ENCODE measurements at places on chromosomes 2 and 18.

- DNase-seq: no peak
Measured at GRCh38 chr18:5582849-5583681, 39.3 kb upstream of the EPB41L3 start.

DNA sequence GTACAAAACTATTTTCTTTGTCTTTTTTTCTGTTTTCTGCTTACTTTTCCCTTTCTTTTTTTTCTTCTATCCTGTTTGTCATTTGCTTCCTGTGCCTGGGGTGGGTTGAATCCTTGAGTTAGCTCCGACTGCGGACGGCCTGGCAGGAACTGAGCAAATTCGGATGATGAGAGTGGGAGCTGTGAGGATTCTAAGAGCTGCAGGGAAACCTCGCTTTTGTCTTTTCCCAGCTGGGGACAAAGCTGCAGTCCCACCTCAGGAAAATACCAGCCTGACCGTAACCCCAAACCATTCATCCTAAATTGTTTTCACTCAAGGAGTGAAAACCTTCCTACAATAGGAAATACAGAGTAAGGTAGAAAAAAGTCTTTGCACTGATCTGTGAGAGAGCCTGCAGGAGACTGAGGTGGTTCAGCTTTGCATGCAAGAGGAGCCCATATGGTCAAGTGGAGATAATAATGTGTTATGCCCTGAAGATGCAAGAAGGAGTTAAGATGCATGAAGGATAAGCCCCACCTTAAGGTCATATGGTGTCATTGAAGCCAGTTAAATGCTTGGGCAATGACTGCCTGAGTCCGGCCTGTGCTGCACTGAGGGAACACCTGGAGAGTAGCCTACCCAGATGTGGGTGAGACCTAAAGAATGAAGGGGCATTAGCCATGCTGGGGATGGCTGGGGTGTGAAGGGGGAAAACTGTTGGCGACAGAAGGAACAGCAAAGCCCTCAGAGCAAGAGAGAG is 31.7 kb upstream of the ARL4C start:
- DNase-seq: no peak

GRCh38 chr2:108949316-108950239 is 39.4 kb downstream of the EDAR start:
- no peak for DNase-seq

DNA sequence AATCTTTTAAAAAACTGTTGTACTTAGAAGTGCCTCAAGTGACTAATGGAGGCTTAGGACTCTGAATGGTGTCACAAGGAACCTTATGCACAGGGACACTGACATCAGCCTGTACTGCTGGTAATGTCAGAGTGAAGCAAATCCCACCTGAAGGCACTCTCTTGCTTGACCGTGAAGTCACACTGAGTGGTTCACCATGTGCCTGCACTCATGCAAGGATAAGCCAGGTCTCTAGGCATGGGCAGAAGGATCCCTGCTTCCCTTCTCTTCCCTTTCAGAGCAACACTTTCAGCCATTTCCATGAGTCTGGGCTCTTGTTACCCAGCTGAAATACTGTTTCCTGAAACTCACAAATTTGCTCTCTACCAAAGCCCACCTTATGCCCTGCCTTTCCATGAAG is 123.0 kb downstream of the NEDD4L start:
- DNase-seq: no peak

- DNase-seq: no peak
Measured at GRCh38 chr18:25237571-25238267, 114.2 kb downstream of the ZNF521 start.

GRCh38 chr2:228771774-228772173 is 499.3 kb downstream of the PID1 start:
- no peak for DNase-seq

- no peak for DNase-seq
Measured at GRCh38 chr2:207467716-207468347, 61.9 kb upstream of the CREB1 start.

DNA sequence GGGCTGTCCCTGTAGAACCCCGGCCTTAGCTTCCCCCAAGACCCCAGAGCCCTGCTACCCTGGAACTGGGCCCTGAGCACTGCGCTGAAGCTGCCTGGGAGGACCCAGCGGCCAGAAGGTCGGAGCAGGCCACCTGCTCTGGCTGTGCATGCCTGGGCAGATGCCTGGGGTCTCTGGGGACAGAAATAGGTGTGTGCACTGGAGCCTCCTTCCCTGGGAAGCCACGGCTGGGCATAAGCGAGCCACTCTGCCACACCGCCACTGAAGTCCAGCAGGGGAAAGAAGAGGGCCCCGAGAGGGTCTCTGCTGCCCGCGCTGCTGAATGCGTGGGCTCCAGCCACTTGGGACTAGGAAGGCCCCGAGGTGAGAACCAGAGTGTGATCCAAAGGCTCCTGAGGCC is 6.7 kb downstream of the GBX2 start:
- DNase-seq: no peak

- no peak for DNase-seq
Measured at GRCh38 chr2:39484620-39485495, 47.8 kb upstream of the MAP4K3 start.

- DNase-seq: no peak
Measured at GRCh38 chr2:232779934-232780333, 3.6 kb upstream of the KCNJ13 start.

- no peak for DNase-seq
Measured at GRCh38 chr2:204452464-204453023, 92.7 kb upstream of the PARD3B start.

- no peak for DNase-seq
Measured at GRCh38 chr2:137747509-137747908, 216.8 kb upstream of the HNMT start.

- no peak for DNase-seq
Measured at GRCh38 chr2:226905718-226906117, 69.9 kb downstream of the RHBDD1 start.

DNA sequence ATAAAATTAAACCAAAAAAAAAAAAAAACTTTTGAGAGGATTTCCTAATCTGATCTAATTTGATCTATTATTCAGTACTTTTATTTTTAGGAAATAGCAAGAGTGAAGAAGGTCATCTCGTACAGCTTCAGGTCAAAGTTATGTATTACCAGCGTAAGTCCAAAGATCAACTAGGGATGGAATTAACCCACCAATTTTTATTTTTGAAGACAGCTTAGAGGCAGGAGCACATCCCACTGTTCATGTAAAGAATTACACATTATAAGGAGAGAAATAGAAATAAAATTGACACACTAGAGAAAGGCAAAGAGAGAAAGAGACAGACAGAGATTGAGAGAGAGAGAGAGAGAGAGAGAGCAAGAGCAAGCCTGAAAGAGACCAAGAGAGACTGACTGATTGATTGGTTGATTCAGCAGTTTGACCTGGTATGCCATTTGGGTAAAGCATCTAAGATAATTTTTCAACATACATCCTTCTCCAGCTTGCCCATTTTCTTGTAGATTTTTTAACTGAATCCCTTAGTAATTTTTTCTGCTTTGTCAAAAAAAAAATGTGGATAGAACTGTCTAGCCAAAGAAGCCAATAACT is 25.1 kb downstream of the DOCK10 start:
- no peak for DNase-seq

- DNase-seq: no peak
Measured at GRCh38 chr2:182020286-182021070, 34.8 kb downstream of the PPP1R1C start.

- no peak for DNase-seq
Measured at GRCh38 chr2:145075454-145076062, 555.6 kb upstream of the ZEB2 start.

GRCh38 chr2:27638037-27638637 is 9.3 kb downstream of the GPN1 start:
- no peak for DNase-seq

DNA sequence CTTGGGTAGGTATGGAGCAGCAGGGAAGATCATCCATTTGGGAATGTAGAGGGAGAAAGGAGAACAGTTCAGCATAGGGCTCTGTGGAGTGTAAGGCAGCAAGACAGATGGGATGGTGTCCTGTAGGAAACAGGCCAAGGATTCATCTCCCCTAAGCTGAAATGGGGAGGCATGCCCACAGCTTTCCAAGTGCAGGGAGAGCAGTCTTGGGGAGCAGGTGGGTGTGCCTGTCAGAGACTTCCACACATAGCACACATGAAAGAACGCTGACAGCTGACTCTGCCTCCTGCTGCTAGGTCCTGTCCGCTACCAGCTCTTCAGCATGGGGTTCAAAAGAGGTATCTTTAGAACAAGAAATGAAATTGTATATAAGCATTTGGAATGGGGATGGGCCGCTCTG is 9.0 kb downstream of the SETBP1 start:
- DNase-seq: no peak

- peak; percentile 33 for DNase-seq
Measured at GRCh38 chr2:30862054-30862651, 54.9 kb upstream of the CAPN13 start.

DNA sequence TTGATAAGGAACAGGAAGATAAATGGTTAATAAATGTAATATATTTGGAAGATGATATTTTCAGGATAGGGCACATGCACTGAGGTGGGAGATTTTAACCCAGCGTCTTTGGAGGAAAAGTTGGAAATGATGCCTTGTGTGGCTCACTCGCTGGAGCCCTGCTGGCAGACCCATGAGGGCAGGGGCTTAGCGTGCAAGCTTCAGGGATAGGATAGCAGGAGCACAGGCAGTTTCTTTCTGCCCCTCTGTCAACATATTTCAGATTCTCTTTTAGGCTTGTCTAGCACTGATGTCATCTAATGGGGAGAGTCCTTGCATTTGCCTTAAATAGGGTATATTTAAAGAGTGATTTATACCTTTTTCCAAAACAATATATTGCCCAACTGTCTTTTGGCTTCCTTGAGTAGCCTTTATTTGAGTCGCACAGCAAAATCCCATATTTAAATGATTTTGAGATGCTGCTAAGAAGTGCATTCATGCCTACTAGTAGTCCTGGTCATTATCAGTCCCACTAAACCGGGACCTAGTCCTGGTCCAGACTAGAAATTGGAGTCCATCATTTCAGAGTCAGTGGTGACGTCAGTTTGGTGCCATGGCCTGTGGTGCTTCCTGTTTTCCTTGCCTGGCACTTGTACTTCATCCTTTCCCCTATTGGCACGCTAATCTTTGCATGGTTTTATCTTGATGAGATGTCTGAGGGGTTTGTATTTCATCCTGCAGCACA is 45.8 kb downstream of the SH3RF3 start:
- no peak for DNase-seq

- DNase-seq: no peak
Measured at GRCh38 chr2:217706513-217706912, 296.3 kb downstream of the TNS1 start.

GRCh38 chr2:10319892-10320574 is 17.3 kb downstream of the HPCAL1 start:
- no peak for DNase-seq

- no peak for DNase-seq
Measured at GRCh38 chr2:228377533-228377932, 196.0 kb upstream of the SPHKAP start.

Measured in activated CD4-positive, alpha-beta T cell treated with anti-CD3 and anti-CD28 coated beads for 24 hours (primary cell).